Activated CD8-positive, alpha-beta memory T cell treated with anti-CD3 and anti-CD28 coated beads, Interleukin-2, amount 10 ng/mL, durations not matched to agents 7 days and 5 days (primary cell): ENCODE measurements at places on chromosomes 4 and X.

DNA sequence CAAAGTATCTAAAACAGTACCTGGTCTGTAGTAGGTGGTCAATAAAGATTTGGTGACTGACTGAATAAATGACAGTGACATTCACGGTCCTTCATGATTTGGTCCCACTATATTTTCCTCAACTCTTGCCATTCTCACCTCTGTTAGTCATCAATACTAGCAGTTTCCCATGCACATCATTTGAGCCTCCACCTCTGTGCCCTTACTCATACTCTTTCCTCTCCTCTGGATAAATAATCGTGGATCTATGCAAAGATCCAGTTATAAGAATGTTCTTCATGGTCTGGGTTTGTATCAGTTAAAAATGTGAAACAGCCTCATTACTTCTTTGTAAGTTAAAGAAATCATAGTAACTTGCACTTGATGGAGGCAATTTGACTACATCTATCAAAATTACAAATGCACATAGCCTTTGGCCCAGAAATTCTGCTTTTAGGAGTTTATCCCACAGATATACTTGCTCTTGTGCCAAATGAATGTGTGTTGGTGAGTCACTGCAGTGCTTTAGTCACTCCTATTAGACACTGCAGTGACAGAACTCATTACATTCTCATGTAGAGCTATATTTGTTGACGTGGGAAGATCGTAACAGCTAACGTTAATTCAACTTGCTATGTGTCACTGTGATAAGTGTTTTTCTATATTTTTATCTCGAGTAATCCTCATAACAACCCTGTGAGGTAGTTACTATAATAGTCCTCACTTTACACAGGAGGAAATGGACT lies 121.9 kb upstream of the SMIM10 start:
- DNase-seq: no peak

GRCh38 chrX:9231491-9231890 lies 197.6 kb upstream of the FAM9B start:
- DNase-seq: no peak

GRCh38 chr4:3329887-3330286 lies 37.1 kb downstream of the RGS12 start:
- peak; percentile 16 for DNase-seq

GRCh38 chrX:130915302-130915701 lies 12.3 kb upstream of the ENOX2 start:
- DNase-seq: no peak

GRCh38 chrX:29487214-29487613 lies 728.1 kb upstream of the MAGEB2 start:
- DNase-seq: no peak

GRCh38 chr4:18203966-18204365 lies 182.4 kb upstream of the LCORL start:
- DNase-seq: no peak

- DNase-seq: no peak
Observed at GRCh38 chr4:807792-808191, 18.1 kb downstream of the CPLX1 start.

DNA sequence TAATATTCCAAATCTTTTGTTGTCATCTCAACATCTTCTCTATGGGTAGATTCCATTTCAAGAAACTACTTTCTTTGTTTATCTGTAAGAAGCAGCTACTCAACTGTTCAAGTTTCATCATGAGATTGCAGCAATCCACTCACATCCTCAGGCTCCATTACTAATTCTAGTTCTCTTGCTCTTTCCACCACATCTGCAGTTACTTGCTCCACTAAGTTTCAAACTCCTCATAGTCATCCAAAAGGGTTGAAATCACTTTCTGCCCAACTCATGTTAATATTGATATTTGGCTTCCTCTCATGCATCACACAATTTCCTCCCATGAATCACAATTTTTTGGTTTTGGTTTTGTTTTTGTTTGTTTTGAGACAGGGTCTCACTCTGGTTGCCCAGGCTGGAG lies 35.7 kb downstream of the ADH5 start:
- no peak for DNase-seq

DNA sequence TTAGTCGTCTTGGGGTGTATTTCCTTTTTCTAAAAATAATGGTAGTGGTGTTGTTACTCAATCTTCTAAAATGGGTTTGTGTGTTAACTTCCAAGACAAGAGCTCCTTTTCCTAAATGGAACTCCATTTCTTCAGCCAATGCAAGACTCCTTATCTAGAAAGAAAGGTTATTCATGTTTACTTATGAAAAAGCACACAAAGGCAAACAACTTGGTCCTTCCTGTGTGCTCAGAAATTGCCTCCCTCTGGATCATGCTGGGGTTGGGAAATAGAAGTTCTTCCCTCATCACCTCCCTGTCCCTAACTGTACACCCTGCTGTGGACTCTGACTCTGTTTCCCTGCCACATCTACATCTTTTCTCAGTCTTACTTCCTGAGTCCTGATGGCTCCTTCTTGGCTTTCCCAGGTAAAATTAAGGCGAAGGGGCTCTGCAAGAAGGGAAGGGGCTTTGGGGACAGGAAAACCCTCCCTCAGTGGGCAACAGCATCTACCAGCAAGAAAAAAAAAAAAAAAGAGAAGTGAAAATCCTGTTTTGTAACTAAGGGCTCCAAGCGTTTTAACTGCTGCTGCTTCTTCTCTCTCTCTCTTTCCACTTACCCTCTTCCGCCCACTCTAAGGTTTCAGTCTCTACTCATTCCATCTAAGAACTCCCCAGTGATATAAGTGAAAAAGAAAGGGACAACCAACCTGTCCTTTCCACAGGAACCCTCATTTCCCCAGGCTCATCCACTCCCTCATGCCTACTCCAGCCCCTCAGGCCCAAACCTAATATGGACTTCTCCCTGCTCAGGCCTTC lies 19.8 kb upstream of the TASL start:
- no peak for DNase-seq

- no peak for DNase-seq
Observed at GRCh38 chrX:71052721-71053120, 15.4 kb downstream of the SNX12 start.

GRCh38 chrX:20132666-20133065 lies 9.0 kb downstream of the EIF1AX start:
- no peak for DNase-seq

GRCh38 chrX:136154998-136155397 lies 7.7 kb downstream of the FHL1 start:
- DNase-seq: no peak

DNA sequence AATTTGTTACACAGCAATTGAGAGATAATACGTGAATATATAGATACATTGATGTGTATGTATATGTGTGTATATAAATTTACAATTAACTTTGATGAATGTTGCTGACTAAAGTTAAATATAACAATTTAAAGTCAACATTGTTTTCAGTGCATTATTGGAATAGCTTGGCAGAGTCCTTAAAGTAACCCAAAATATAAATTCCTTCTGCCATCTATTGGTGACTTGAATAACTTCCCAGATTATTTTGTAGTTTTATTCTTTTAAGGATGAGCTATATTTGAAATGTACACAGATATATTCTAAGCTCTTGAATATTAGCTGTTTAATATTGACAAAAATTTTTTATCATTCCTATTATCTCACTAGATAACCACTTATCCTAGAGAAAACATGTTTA lies 298.2 kb upstream of the FSTL5 start:
- no peak for DNase-seq

DNA sequence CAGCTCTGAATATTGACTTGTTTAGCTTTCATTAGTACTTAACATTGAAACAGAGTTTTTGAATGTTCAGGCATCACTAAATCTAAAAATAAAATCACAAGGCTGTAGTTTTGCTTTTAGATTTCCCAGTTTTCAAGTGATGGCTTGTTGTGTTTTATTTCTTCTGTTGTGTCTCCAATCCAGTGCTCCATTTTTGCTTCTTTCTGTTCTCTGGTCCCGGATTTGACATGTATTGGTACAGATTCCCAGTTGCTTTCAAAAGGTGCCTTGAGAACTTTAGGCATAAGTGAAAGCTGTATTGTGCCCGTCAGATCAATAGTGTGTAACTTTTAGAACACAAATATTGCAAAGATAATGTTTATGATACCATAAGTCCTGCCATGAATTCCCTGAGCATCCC lies 53.2 kb downstream of the ARHGAP10 start:
- no peak for DNase-seq

- DNase-seq: no peak
Observed at GRCh38 chrX:77949840-77950239, 19.6 kb downstream of the PGAM4 start.

DNA sequence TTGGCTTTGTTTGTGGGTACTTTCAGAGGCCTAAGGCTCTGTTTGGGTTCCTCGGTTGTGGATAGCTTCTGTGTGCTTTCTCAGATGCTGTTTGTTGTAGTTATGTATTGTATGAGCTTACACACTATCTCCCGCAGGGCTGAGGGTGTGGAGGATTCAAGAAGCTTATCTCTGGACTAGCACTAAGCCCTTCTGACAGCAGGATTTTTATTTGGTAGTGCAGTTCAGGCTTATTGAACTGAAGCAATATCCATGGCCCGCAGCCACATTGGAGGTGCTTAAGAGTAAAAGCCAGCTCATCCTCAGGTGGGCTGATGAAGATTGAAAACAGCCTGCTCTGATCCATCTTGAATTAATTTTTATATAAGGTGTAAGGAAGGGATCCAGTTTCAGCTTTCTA lies 128.2 kb downstream of the RASGEF1B start:
- no peak for DNase-seq

DNA sequence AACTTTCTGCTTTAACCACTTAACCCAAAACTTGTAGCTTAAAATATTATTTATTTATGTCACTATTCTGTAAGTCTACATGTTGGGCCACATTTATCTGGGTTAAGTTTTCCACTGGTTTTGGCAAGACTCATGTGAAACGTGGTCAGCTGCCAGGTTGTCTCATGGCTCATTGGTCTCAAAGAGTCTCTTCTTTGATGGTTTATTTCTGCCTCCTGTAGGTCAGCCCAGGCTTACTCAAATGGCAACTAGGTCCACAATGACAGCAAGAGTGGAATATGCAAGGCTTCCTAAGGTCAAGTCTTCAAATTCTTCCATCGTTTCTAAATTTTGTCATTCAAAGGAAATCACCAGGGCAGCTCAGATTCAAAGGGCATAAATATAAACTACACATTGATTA lies 828.7 kb downstream of the PCDH7 start:
- DNase-seq: no peak

DNA sequence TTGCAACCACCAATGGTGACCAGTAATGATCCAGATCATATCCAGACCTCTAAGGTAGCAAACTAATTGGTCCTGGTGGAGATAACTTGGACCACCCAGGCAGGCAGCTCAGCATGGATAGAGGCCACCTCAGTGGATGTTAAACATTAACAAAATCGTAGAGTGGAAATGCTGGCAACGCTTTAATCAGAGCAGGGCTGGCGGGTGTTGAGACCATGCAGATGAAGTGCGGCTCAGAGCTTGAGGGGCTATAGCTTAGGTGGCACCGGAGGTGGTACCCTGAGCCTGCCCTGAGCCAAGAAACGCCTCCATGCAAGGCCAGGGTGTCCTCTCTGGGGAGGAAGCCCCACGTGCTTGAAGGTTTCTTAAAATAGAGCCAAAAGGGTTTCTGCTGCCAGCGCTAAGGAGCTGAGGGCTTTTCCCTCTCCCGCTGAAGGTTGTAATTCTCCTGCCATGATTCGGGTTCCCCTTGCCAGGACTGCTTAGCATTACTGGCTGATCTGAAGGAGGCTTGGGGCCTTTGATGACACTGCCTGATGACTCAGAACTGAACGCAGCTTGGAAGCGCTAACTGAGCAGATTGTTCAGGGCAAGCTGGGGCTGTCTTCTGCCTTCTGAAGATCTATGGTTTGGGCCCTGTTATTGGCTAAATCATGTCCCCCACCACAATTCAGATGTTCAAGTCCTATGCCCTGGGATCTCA lies 177.8 kb upstream of the ATP6AP2 start:
- DNase-seq: no peak

DNA sequence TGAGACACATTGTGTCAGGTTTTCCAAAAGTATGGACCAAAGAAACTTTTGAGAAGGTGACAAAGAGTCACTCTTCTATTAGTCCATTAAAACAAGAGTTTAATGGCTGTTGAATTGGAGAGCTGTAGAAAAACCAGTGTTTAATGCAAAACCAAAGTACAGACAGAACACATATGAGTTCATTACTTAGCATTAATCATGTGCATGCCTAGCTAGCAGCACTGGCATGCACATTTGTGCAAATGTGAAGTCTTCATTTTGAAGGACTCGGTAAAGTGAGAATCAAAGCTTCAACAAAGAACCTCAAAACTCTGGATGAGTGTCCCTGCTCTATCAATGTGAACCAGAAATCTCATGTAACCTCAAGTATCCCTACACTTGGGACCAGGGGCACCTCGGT lies 256.3 kb upstream of the PPARGC1A start:
- DNase-seq: no peak

- DNase-seq: no peak
Observed at GRCh38 chrX:10725071-10725470, 104.7 kb upstream of the MID1 start.

DNA sequence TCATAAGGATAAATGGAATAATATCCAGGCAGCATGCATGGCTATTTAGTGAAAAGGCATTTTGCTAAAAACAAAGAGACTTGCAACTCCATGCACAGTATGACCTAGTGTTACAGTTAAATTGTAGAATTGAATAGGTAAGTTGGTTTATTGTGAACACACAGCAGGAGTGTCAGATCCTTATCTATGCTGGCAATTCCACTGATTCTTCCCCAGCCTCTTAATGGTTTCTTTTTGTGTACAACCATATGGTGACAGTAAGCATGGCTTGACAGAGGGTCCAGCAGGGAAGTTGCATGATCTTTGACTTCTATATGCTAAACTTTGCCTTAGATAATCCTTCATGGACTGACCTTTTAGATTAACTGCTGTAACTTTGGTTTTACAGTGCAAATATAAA lies 936.6 kb upstream of the EPHA5 start:
- DNase-seq: no peak

DNA sequence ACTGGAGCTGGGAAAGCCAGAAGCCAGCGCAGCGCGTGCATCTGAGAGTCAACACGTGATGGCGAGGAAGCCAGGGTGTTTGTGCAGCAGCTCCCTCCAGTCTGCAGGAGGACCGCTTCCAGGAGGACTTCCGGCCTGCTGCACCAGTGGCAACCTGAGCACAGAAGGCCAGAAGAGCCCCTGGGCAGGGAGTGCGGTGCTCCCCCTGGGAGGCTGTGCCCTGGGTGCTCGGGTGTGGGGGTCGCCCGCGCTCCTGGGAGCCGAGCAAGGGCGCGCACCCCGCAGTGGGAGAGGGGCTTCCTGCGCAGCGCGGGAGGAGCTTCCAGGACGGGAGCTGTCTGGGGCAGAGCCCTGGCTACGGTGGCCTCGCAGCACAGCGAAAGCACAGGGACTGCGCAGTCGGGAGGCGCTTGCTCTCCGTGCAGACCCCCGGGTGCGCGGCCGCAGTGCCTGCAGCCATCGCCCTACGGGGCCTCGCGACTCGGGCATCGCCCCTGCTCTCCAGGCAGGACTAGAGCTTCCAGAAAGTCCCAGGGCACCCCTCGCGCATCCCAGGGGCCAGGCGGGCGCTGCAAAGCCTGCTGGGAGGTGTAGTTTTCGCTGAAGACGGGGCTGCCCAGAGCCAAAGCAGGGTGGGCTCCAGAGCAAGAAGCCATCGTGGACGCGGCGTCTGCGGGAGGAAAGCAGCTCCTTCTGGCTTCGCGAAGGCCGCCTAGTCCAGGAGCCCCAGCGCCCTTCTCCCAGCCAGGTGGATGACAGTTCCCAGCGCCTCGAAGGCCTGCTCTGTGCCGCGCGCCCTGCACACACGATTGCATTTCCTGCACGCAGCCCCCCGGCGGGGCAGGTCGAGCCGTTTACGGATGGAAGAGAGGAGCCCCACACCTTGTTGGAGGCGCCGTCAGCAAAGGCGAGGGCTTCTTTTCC lies 24.1 kb upstream of the WFS1 start:
- no peak for DNase-seq
